CD4-positive, alpha-beta T cell treated with Interleukin-15 for 4 hours (primary cell): ENCODE measurements at places on chromosomes 16 and 17.

- DNase-seq, result no peak
Measured at GRCh38 chr16:29107299-29107698, 122.4 kb downstream of the LAT start.

DNA sequence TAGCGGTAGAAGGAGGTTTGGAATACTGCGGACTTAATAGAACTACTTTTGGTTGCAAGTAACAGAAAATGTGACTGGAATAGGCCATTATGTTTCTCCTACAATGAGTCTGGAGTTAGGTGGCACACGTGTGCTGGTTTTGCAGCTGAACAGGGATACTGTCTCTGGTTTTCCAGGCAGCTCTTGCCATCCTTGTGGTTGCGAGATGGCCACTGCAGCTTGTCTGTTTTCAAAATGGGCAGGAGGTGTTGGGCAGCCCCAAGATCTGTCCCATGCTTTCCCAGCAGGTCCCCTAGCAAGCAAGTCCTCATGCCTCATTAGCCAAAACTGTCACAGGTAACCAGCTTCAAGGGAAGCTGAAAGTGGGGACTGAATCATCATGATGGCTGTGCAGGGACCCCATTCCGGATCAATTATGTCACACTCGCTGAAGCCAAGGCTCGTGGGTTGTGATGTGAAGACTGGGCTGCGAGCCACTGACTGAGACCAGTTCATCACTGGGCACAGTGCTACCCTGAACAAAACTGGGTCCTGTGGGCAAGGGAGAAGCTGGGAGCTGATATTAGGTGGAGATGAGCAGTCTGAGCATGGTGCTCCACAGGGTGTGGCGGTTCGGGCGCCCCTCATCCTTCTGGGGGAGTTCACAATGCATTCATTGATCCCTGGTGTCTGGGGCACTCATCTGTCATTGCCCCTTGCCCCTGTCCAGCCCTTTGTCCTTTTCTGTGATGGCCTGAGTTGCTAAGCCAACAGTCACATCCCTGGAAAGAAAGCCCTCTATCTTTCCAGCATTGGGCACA lies 82.1 kb downstream of the KSR1 start:
- no peak for DNase-seq

- DNase-seq, result no peak
Measured at GRCh38 chr16:48432136-48432535, 46.9 kb upstream of the SIAH1 start.

DNA sequence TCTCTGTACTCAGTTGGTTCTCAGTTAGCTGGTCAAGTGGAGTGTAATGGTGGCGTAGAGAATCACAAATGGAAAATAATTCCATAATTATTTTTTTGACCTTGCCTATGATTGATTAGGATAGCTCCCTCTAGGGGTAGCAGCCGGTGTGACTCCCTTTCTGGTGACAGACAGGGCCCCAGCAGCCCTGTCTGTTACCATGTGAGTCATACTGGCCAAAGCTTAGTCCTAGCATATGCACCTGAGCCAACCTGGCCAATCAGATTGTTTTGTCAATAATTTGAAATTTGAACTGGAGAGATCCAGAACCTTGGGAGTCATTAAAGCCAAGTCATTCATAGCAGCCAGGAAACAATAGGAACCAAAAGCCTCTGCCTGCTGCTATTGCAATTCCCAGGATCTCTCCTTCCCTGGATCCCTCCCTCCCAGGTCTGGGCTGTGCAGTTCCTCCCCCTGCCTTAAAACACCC lies 5.6 kb downstream of the PNPO start:
- peak; percentile 83 for DNase-seq

GRCh38 chr17:42669977-42670788 lies 6.6 kb downstream of the PLEKHH3 start:
- DNase-seq, result peak; percentile 28

DNA sequence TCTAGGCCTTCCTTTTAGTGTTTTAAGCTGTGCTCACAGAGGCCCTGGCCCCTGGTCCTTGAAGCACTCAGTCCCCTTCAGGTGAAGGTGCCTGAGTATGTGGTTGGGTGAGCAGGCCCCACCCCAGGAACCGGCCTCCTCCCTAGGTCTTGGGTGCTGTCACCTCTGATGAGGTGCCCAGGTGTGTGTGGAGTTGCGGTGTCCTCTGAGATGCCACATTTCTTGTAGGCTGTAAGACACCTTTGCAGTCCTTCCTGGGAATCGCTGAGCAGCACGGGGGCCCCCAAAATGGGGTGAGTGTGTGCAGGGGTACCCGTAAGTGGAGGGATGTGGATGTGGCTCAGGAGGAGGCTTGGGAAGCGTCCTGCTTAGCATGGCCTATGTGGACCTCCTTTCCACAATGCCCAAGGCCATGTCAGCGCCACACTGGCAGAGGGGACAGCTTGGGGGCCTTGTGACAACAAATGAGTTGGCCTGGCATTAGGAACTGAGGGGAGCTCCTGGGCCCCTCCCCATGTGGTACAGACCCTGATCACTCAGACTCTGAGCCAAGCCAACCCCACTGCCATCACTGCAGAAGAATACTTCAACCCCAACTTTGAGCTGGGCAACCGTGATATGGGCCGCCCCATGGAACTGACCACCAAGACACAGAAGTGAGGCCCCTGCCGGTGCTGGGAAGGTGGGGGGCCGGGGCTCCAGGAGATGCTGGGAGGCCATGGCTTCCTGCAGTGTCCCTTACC lies 11.2 kb downstream of the CORO6 start:
- DNase-seq, result no peak

DNA sequence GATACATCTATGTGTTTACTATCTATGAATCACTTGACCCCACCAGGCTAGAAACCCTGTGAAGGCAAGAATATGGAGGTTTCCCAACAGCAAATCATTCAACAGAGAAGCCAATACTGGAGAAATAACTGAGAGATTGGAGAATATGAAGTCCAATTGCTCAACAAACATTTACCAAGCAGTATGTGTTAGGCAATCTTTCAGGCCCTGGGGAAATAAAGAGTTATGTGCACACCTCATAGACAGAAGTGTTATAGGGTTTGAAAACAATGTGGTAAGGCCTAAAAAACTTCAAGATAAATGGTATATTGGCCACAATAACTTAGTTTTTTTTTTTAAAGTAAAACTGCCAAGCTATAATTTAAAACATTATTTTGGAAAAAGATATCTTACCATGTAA lies 1245.8 kb downstream of the CDH11 start:
- DNase-seq, result no peak

DNA sequence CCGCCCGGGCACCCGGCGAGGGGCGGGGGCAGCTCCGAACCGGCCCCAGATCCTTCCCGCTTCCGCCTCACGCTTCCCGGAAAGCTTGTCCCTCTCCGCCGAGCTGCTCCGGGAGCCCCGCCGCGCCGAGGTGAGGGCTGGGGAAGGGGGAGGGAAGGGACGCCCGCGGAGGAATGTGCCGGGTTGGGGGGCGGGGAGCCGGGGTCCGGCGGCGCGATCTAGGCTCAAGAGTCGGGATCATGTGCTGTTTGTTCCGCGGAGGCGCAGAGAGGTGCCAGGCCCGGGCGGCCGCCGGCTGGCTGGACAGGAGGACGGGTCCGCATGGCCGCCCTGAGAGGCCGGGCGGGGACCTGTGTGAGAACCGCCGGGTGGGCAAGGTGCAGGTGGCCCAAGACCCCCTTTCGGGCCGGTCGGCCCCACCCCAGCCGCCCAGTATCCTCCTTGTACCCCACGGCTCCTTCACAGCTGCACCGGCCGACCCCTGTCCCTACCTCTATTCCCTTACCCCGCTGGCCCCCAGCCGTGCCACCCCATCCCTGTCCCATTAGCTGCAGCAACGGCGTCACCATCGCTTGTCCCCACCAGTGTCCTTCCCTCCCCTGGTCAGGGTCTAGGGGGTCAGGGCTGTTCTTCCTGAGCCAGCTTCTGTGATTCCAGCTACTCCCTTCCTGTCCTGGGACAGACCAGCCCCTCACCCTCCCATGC lies 429 bp downstream of the KIF1C start:
- DNase-seq, result no peak

GRCh38 chr16:12405089-12405488 lies 398.6 kb downstream of the CPPED1 start:
- no peak for DNase-seq

DNA sequence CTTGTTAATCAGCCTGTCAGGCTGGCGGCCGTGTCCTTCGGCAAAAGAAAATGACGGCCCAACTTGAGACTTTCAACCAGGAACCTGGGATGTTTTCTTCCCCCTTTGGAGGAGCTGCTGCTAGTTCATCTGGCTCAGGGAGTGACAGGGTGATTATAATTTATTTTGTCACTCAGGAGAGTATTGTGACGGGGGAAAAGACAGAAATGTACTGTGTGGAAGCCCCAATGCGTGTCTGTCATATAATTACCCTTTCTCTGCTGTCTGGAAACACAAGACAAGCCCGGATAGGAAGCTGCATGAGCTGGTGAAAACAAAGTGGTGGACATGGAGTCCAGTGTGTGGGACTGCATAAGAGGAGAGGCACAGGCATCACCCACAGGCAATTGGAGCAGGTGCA lies 326.2 kb upstream of the HSBP1 start:
- DNase-seq, result no peak

- DNase-seq, result no peak
Measured at GRCh38 chr16:51757505-51757904, 606.4 kb upstream of the SALL1 start.

GRCh38 chr17:57432507-57433277 lies 176.4 kb downstream of the MSI2 start:
- DNase-seq, result no peak

GRCh38 chr16:77437859-77438258 lies 3.0 kb upstream of the ADAMTS18 start:
- no peak for DNase-seq

- no peak for DNase-seq
Measured at GRCh38 chr16:74738816-74739215, 35.8 kb downstream of the FA2H start.

- DNase-seq, result no peak
Measured at GRCh38 chr17:70618641-70619040, 449.3 kb downstream of the KCNJ2 start.

GRCh38 chr17:61568219-61569072 lies 22.6 kb downstream of the NACA2 start:
- DNase-seq, result no peak

DNA sequence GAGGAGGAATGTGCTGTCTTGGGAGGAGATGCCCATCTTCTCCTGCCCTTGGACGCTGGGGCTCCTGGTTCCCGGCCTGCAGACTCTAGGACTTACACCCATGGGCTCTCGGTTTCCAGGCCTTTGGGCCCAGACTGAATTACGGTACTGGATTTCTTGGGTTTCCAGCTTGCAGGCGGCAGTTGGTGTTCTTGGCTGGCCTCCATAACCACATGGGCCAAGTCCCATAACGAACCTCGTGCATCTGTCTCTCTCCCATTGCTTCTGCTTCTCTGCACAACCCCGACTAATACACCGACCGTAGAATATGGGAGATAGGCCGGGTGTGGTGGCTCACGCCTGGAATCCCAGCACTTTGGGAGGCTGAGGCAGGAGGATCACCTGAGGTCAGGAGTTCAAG lies 162.6 kb downstream of the SDK2 start:
- DNase-seq, result no peak

- DNase-seq, result no peak
Measured at GRCh38 chr17:60065867-60066266, 12.9 kb downstream of the HEATR6 start.

DNA sequence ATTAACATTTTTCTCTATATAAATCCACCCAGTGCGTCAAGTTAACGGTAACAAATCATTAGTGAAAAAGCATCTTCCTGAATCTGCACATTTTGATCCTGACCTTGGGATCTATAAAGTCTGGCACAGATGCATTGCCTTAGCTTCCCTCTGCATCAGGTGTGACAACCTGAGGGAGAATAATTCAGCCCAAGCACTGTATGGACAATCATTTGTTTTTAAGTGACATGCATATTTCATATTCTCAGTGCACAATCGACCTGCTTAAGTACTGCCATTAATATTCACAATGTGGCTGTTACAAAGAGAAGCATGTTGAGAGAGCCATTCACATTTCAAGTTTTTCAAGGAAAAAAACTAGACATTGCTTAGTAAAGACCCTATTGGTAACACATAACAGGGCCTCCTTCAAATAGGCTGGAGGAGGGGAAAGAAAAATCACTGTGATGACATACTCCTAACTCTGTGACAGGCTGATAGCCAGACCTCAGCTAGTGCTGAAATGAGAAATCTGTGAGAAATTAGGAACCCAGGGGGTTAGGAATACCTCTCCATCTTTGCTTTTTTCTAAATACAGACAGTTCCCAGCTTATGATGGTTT lies 505.3 kb upstream of the CDH5 start:
- no peak for DNase-seq

- no peak for DNase-seq
Measured at GRCh38 chr16:15599303-15600070, 43.5 kb downstream of the MARF1 start.

GRCh38 chr17:79839356-79840268 lies at the start of gene CBX4:
Gene CBX4 (minus strand): TSS chr17:79839440. CDS start chr17:79839251, 189 bp downstream.
- peak; percentile 90 for DNase-seq
